Activated CD4-positive, alpha-beta memory T cell treated with anti-CD3 and anti-CD28 coated beads, Interleukin-2, amount 10 ng/mL, durations not matched to agents 7 days and 5 days (primary cell): ENCODE measurements at places on chromosomes 12 and 14. TPM values are rescaled to one million over a fixed set of nuclear protein-coding genes. Genes with fewer than 3 reads are reported as not detected.

DNA sequence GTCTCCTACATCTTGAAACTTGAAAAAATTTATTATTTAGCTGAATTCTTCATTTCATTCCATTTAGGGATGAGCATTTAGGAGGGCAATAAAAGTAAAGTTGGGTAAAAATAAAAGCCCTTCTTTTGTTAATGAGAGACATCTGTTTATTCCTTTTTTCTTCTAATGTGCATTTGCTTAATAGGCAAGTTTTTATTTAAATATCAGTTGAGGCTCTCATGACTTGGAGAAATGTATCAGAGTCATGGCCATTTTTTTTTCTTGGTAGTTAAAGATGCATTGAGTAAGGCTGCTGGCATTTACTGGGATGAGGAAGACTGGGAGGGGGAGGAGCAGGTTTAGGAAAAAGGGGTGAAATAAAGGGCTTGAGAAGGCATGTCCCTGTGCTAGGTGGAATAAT is 609.9 kb upstream of the TMEM132C start:
- DNase-seq = no peak
- no peak overlapping the region for H3K27ac ChIP-seq
- no peaks in the 10 kb centered on the region for H3K27me3 ChIP-seq
- no peaks in the 10 kb centered on the region for H3K36me3 ChIP-seq

DNA sequence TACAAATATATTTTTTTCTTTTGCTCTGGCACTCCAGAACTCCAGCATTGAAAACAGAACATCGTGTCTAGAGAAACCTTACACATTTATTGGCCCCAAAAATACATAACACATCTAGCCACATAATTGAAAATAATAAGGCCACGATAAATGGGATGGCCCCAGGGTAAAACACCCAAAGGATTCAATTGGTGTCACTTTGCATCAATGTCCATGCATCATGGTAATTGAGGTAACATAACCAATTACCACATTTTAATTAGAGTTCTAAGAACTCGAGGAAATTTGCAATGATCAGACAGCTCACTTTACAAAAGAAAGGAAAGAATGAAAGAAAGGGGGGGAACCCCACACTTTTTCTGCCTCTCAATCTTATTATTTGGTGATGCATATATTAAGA is 151.8 kb upstream of the NPAS3 start:
- no peak for DNase-seq
- no peak overlapping the region for H3K27ac ChIP-seq
- H3K36me3 ChIP-seq = no peaks in the 10 kb centered on the region
- no peaks in the 10 kb centered on the region for H3K27me3 ChIP-seq
- no peaks in the 10 kb centered on the region for H3K4me1 ChIP-seq

- no peaks in the 10 kb centered on the region for H3K27me3 ChIP-seq
- peak overlapping the region; percentile 96 for H3K27ac ChIP-seq
- peaks cover 91% of the 10 kb centered on the region for H3K36me3 ChIP-seq
- DNase-seq = peak; percentile 39
Measured at GRCh38 chr12:14956024-14956891, 5.1 kb downstream of the ARHGDIB start.

- H3K27ac ChIP-seq = no peak overlapping the region
- H3K36me3 ChIP-seq = peaks cover 55% of the 10 kb centered on the region
- H3K4me1 ChIP-seq = peaks cover 4% of the 10 kb centered on the region
- no peak for DNase-seq
Measured at GRCh38 chr12:94429191-94429590, 30.5 kb downstream of the CEP83 start.

GRCh38 chr12:1650260-1650977 is 21.4 kb downstream of the WNT5B start:
- DNase-seq = no peak
- H3K4me1 ChIP-seq = peaks cover 8% of the 10 kb centered on the region
- H3K36me3 ChIP-seq = no peaks in the 10 kb centered on the region
- H3K27ac ChIP-seq = no peak overlapping the region
- no peak overlapping the region for H3K4me3 ChIP-seq
- peaks cover 43% of the 10 kb centered on the region for H3K27me3 ChIP-seq

DNA sequence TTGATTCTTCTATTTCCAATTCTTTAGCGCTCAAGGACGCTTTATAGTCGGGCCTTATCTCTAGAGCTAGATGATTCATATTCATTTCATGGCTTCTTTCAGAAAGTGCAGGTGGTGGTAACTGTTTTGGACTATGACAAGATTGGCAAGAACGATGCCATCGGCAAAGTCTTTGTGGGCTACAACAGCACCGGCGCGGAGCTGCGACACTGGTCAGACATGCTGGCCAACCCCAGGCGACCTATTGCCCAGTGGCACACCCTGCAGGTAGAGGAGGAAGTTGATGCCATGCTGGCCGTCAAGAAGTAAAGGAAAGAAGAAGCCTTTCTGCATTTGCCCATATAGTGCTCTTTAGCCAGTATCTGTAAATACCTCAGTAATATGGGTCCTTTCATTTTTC is 241.9 kb downstream of the PAWR start:
- H3K4me3 ChIP-seq = no peak overlapping the region
- no peak for DNase-seq
- H3K36me3 ChIP-seq = no peaks in the 10 kb centered on the region
- no peaks in the 10 kb centered on the region for H3K27me3 ChIP-seq

DNA sequence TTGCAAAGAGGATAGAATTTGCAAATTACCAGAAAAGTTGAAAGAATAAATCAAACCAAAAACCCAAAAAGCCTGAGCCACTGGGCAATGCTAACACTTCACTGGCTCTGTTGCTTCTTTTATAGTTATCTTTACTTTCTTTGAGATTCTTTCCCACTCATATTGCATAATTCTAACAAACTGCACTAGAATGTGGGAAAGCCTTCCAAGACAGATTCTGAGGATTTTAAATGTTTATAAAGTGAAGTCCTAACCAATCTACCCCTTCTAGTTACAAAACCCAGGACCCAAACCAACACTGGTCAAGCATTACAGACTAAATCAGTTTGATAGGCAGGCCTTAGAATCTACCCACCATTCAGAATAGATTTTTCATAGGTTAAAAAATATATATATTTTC is 150.9 kb downstream of the MED13L start:
- no peaks in the 10 kb centered on the region for H3K27me3 ChIP-seq
- H3K27ac ChIP-seq = no peak overlapping the region
- H3K36me3 ChIP-seq = peaks cover 3% of the 10 kb centered on the region
- H3K4me3 ChIP-seq = no peak overlapping the region
- DNase-seq = no peak

GRCh38 chr12:52603314-52603713 is 2.1 kb upstream of the KRT72 start:
- H3K4me3 ChIP-seq = no peak overlapping the region
- no peak overlapping the region for H3K27ac ChIP-seq
- H3K4me1 ChIP-seq = peaks cover 4% of the 10 kb centered on the region
- H3K27me3 ChIP-seq = peaks cover 35% of the 10 kb centered on the region
- no peak for DNase-seq

- no peak overlapping the region for H3K4me3 ChIP-seq
- no peaks in the 10 kb centered on the region for H3K4me1 ChIP-seq
- DNase-seq = peak; percentile 39
- no peak overlapping the region for H3K27ac ChIP-seq
Measured at GRCh38 chr14:87888136-87888999, 104.6 kb downstream of the GALC start.

DNA sequence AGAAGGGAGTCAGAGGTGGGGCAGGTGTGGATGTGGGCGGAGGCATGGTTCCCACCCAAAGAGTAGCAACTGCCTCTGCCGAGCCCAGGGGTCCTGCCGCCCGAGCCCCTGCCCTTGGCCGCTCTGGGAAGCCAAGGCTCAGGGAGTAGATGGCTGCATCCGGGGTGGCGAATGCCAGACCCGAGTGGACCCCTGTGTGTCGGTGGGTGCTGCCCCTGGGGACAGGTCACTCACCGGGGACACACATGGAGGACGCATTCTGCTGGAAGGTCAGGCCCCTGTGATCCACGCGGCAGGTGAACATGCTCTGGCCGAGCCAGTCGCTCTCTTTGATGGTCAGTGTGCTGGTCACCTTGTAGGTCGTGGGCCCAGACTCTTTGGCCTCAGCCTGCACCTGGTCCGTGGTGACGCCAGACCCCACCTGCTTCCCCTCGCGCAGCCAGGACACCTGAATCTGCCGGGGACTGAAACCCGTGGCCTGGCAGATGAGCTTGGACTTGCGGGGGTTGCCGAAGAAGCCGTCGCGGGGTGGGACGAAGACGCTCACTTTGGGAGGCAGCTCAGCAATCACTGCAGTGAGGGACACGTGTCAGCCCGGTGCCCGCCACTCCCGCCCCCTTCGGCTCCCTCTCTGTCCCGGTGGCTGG is 329.0 kb downstream of the TMEM121 start:
- H3K27ac ChIP-seq = peak overlapping the region; percentile 74
- DNase-seq = no peak
- peaks cover 21% of the 10 kb centered on the region for H3K36me3 ChIP-seq
- H3K4me1 ChIP-seq = peaks cover 51% of the 10 kb centered on the region

DNA sequence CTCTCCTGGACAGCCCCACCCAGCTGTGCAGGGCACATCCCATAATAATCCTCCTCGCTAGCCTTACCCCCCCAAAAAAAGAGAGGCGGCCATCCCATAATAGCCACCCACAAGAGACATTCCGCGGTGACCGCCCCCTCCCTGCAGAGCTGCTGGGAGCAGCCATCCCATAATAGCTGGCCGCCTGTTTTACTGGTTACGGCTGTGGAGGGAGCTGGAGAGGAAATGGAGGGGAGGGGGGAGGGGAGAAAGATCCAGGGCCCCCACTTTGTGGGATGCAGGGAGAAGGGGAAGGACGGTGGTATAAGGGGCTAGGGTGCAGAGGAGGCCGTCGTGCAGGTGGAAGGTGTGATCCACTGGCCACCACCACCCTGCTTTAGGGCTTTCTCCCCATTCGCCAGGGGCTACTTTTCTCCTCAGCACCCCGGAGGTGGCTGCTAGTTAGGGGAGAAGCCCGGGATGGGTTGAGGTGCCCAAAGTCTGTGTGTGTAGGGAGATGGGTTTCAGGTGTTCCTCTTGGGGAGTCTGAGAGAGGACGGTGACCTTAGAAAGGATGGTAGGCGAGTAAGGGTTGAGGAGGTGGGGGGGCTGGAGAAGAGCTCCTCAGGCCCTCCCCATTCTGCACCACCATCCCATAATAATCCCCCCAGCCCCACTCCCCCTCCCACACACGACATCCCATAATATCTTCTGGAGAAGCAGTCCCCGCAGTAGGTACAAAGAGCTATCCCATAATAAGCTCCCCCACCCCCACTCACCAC is 6.0 kb upstream of the CHD4 start:
- H3K27ac ChIP-seq = peak overlapping the region; percentile 44
- H3K4me3 ChIP-seq = peak overlapping the region; percentile 19
- no peaks in the 10 kb centered on the region for H3K27me3 ChIP-seq
- H3K4me1 ChIP-seq = peaks cover 44% of the 10 kb centered on the region

- H3K4me1 ChIP-seq = peaks cover 24% of the 10 kb centered on the region
- no peaks in the 10 kb centered on the region for H3K27me3 ChIP-seq
- H3K36me3 ChIP-seq = peaks cover 3% of the 10 kb centered on the region
- no peak overlapping the region for H3K27ac ChIP-seq
- DNase-seq = no peak
Measured at GRCh38 chr12:29242921-29243431, 93.9 kb downstream of the FAR2 start.

- H3K27me3 ChIP-seq = no peaks in the 10 kb centered on the region
- H3K27ac ChIP-seq = no peak overlapping the region
- no peaks in the 10 kb centered on the region for H3K36me3 ChIP-seq
- DNase-seq = no peak
- no peak overlapping the region for H3K4me3 ChIP-seq
- H3K4me1 ChIP-seq = no peaks in the 10 kb centered on the region
Measured at GRCh38 chr14:100203962-100204834, 34.7 kb upstream of the YY1 start.

DNA sequence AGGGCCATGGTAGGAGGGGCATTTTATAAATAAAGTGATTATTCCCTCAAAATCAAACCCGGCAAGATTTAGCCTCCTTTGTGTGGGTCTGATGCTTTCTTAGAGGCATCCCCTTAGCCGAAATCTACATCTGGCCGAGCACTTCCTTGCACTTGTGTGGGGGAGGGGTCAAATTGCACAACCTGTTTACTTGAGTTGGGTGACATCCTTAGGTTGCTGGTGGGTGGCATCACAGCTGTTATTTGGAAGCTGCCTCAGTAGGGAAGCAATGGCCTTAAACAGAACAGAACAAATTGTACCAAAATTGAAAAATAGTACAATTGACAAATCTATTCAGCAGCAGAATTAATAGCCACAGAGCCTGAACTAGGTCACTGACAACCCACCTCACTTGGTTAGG is 546.1 kb downstream of the SNAPC1 start:
- no peaks in the 10 kb centered on the region for H3K27me3 ChIP-seq
- H3K4me1 ChIP-seq = no peaks in the 10 kb centered on the region
- H3K4me3 ChIP-seq = no peak overlapping the region
- H3K36me3 ChIP-seq = no peaks in the 10 kb centered on the region
- no peak for DNase-seq
- no peak overlapping the region for H3K27ac ChIP-seq

DNA sequence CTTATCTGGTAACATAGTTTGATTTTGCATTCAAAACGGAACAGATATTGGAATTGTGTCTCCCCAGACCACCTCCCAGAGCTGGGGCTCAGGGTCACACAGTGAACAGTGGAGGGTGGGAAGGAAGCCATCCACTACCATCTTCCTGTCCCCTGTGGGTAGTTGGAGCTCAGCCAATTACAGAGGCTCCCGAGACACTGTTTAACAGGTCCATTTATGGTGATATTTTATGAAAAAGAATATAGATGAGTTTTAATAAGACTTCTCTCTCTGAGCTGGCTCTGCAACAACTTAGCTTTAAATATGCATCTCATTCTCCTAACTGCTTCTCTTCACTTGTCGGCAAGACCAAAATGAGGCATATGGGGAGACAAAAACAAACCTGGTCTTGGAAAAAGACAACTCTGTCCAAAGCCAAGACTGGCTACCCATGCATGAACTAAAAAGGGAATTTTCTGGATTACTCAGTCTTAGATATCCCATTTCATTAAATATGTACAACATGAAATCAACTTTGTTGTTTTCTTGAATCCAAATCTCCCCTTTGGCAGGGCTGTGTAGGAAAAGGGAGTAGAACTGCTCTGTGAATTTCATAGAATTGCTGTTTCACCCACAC is 83.8 kb upstream of the HOXC13 start:
- no peaks in the 10 kb centered on the region for H3K36me3 ChIP-seq
- no peaks in the 10 kb centered on the region for H3K4me1 ChIP-seq
- no peak overlapping the region for H3K27ac ChIP-seq
- no peak overlapping the region for H3K4me3 ChIP-seq

- DNase-seq = no peak
- no peaks in the 10 kb centered on the region for H3K27me3 ChIP-seq
- H3K4me1 ChIP-seq = peaks cover 23% of the 10 kb centered on the region
Measured at GRCh38 chr12:116233669-116234068, 43.8 kb downstream of the MED13L start.

OR6C2 gene
- total RNA-seq = not detected

DIO3 gene
- total RNA-seq = not detected

WIF1 gene
- not detected for total RNA-seq

RHEBL1 gene
- total RNA-seq = 14.8 TPM

KRT77 gene
- not detected for total RNA-seq

GEMIN2 gene
- 18.3 TPM for total RNA-seq

RFX4 gene
- not detected for total RNA-seq

ERBB3 gene
- 2.3 TPM for total RNA-seq

IRAK3 gene
- total RNA-seq = 1.0 TPM
